T-helper 17 cell (primary cell): ENCODE measurements at places on chromosomes 3 and 15.

DNA sequence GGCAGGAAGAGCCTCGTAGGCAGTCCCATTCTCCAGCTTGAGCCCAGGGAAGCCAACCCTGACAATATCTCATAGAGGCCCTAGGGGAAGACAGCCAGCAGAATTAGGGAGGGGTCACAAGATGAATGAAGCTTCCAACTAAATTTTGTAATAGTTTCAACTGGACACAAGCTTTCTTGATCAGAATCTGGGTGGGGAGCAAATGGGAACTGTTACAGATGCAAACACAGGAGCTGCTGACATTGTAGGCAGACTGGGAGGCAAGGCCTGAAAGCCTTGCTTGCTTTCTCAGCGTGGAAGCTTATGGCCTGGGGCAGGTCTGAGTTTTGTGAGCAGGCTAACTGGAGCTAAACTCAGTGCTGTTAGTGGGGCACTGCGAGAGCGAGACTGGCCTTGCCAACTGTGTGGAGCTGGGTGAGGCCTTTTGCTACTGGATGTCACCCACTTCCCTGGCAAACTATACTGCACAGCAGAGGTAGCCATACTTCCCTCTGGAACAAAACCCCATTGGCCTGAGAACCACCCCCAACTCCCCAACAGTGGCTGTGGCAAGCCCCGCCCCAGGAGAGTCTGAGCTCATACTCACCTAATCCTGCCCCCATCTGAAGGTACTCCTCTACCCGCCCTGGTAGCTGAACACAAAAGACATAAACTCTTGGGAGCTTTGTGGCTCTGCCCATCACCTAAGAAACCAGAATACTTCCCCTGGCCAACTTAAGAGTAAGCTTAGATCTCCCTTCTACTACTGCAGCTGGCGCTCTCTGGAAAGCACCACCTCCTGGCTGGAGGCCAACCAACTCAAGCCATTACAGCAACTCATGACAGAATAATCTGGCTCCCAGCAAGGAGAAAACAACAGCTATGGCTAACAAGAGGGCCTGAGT lies 42.9 kb downstream of the CFAP20DC start:
- peaks cover 5% of the 10 kb centered on the region for H3K27me3 ChIP-seq
- no peak for DNase-seq
- peaks cover 2% of the 10 kb centered on the region for H3K36me3 ChIP-seq
- H3K4me3 ChIP-seq: no peak overlapping the region
- H3K4me1 ChIP-seq: no peaks in the 10 kb centered on the region
- H3K27ac ChIP-seq: peak overlapping the region; percentile 48

GRCh38 chr15:79007066-79007465 lies 62.2 kb upstream of the CTSH start:
- H3K4me1 ChIP-seq: peaks cover 6% of the 10 kb centered on the region
- no peak overlapping the region for H3K4me3 ChIP-seq
- peaks cover 9% of the 10 kb centered on the region for H3K27me3 ChIP-seq
- no peak overlapping the region for H3K27ac ChIP-seq

- peaks cover 4% of the 10 kb centered on the region for H3K36me3 ChIP-seq
- no peak for DNase-seq
- peaks cover 24% of the 10 kb centered on the region for H3K27me3 ChIP-seq
- no peak overlapping the region for H3K27ac ChIP-seq
- H3K4me1 ChIP-seq: peaks cover 2% of the 10 kb centered on the region
These were observed 404.4 kb upstream of the MDFIC2 start for GRCh38 chr3:70716832-70717231.

- peak overlapping the region; percentile 16 for H3K27ac ChIP-seq
- H3K36me3 ChIP-seq: peaks cover 10% of the 10 kb centered on the region
- H3K27me3 ChIP-seq: no peaks in the 10 kb centered on the region
- H3K4me1 ChIP-seq: peaks cover 8% of the 10 kb centered on the region
- H3K4me3 ChIP-seq: no peak overlapping the region
These were observed 23.5 kb downstream of the TSEN2 start for GRCh38 chr3:12507591-12508281.

DNA sequence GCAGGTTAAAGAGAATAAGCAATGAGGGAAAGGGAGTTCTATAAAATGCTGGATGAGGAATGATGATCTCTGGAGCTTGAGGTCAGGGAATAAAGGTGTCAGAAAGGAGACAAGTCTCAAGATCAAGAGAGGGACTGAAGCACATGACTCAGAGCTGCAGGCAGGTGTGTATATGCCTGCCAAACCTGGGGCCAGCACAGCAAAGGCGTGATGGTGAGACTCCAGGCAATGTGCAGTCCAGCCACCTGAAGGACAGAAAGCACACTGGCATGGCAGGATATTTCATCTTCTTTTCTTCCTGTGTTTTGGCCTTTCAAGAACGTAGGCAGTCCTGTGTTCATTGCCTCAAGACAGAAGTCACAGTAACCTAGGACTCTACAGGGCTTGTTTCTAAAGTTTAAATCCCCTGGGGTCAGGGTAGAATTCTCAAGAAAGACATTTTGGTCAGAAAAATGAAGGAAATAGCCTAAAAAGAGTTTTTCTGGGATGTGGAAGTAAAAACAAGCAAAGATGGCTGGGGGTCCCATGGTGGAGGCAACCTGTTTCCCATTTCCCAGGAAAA lies 55.5 kb upstream of the TOPAZ1 start:
- peaks cover 67% of the 10 kb centered on the region for H3K27me3 ChIP-seq
- no peak overlapping the region for H3K27ac ChIP-seq
- H3K36me3 ChIP-seq: peaks cover 2% of the 10 kb centered on the region
- H3K4me1 ChIP-seq: no peaks in the 10 kb centered on the region
